ENCODE measurements at places on chromosomes 16 and 17. TPM values are rescaled to one million over a fixed set of nuclear protein-coding genes. Genes with fewer than 3 reads are reported as not detected.

CYTH1 gene
- total RNA-seq, result 37.5 TPM

NT5C3B gene
- 70.8 TPM for total RNA-seq

ABCC11 gene
- 0.23 TPM for total RNA-seq

SAP30BP gene
- 38.3 TPM for total RNA-seq
